CD8-positive, alpha-beta memory T cell (primary cell): ENCODE measurements at places on chromosomes 12 and 14. TPM values are rescaled to one million over a fixed set of nuclear protein-coding genes. Genes with fewer than 3 reads are reported as not detected.

DNA sequence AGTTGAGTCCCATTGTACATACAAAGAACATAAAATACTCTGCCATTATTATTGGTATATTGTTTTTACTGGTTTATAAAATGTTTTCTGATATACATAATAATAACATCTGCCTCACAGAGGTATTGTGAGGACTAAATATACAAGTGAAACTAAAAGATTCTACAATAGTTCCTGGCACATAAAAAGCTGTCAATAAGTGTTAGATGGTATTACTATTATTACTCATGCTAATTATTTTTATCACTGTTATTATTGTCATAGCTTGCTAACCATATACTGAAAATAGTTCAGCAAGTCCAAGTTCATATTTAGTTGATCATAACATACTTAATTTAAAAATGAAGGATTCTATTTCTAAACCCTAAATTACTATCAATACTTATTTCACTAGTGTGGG, 34.4 kb downstream of the BTG1 start:
- H3K27me3 ChIP-seq, result no peaks in the 10 kb centered on the region
- H3K4me3 ChIP-seq, result peak overlapping the region; percentile 22
- H3K36me3 ChIP-seq, result no peaks in the 10 kb centered on the region
- DNase-seq, result no peak
- no peak overlapping the region for H3K27ac ChIP-seq

- no peaks in the 10 kb centered on the region for H3K27me3 ChIP-seq
- H3K4me3 ChIP-seq, result no peak overlapping the region
- no peak overlapping the region for H3K27ac ChIP-seq
Observed at GRCh38 chr14:28297559-28297958, 469.0 kb upstream of the FOXG1 start.

GRCh38 chr14:54882521-54882920, 20.1 kb downstream of the GCH1 start:
- H3K27me3 ChIP-seq, result no peaks in the 10 kb centered on the region
- DNase-seq, result no peak
- H3K36me3 ChIP-seq, result no peaks in the 10 kb centered on the region
- no peak overlapping the region for H3K27ac ChIP-seq

DNA sequence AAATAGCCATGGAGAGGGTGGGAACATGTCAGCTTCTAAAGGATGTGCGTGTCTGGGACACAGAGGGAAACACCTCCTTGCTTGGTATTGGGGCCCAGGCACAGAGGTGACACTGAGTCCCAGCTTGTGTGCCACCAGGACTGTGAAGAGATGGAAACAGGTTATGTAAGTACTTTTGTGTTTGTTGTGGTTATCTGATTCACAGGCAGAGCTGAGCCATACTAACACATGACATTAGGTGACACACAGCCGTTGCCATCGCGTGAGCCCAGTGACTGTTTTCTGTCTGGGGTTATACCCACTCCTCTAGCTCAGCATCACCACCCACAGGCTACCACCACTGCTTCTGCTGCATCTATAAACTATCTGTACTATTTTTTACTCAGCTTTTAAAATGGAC, 12.1 kb upstream of the FLVCR2 start:
- H3K27me3 ChIP-seq, result no peaks in the 10 kb centered on the region
- H3K36me3 ChIP-seq, result no peaks in the 10 kb centered on the region
- H3K4me1 ChIP-seq, result peaks cover 13% of the 10 kb centered on the region
- H3K27ac ChIP-seq, result no peak overlapping the region
- peak; percentile 32 for DNase-seq

DNA sequence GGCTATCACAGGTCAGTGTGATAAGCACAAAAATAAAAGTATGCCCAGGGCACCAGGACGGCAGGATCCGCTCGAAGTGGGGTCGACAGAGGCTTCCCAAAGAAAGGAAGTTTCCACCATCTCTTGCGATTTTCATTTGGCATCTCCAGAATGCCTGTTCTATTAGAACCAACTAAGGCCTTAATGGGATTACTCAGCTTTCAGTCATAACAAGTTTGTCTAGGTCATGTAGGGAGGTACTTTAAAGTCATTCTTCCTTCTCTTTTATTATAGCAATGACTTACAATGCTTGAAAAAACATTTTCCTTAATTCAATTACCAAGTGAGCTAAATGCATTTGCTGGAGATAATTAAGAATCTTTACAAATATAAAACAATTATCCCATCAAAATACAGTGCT, 83.6 kb upstream of the DIO3 start:
- H3K4me1 ChIP-seq, result no peaks in the 10 kb centered on the region
- H3K36me3 ChIP-seq, result no peaks in the 10 kb centered on the region
- DNase-seq, result no peak
- H3K27ac ChIP-seq, result no peak overlapping the region
- no peaks in the 10 kb centered on the region for H3K27me3 ChIP-seq

GRCh38 chr12:64125913-64126312, 96.2 kb downstream of the KICS2 start:
- H3K27me3 ChIP-seq, result no peaks in the 10 kb centered on the region
- H3K27ac ChIP-seq, result no peak overlapping the region
- DNase-seq, result no peak
- H3K36me3 ChIP-seq, result no peaks in the 10 kb centered on the region

DNA sequence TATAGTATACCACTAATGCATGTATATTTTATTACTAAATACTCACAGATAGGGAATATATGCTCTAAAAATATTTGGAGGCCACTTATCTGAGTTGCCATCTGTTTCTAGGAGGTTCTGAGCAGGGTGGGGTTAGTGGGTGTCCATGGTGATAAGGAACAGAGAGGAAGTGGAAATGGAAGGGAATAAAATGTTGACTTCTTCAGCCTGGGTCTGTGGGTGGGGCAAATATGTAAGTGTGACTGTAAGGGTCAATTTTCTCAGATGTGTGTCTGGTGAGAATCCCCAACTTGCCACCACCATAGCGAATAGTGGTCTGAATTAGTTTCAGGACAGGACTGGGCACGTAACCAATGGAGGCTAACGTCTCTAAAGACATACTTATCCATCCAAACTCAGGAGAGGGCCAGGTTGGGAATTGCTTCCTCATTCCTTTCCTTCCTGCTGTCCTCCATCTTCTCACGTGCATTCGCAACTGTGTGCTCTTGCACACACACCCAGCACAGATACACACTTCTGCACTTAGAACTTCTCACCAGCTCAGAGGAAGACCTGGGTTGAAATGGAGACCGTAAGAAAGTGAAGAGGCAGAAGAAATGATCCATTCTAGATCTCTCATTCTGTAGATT, 54.2 kb upstream of the GZMB start:
- H3K4me3 ChIP-seq, result no peak overlapping the region
- no peak overlapping the region for H3K27ac ChIP-seq
- no peak for DNase-seq
- H3K36me3 ChIP-seq, result no peaks in the 10 kb centered on the region

DNA sequence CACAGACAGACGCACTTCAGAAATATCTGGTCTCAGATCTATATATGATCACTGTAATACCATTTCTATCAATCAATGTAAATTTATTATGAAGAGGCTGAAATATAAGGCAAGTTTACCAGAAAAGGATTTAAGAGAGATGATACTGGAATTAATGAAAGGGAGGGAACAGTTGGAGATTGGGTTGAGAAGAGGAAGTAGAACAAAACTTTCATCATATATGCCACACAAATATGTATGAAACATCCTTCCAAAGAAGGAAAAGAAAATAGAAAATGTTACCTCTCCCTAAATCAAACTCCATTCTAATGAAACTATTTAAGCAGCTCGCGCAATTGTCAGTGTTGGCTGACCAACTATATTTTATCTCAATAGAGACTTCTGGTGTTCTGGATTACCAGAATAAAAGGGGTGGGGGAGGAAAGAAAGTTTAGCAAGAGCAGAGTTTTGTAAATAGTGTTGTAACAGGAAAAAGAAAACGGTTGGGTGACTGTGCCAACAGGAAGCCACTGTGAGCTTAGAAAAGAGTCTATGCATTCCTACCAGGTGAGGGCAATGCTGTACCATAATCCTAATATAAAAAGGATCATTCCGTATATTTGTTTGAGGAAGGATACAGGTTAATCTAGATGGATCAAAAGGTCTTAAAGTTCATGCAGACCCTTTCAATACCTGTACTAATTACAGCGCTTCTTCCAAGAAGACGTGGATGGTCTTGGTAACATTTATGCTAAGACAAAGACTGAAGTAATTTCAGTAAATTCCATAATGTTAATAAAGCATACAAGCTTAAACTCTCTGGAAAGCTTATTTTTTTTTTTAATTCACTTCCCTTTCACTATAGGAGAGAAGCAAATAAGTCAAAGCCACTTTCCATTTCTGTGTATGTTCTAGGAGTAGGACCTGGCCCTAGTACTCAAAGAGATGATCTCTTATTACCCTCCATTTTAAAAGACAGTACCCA, 14.5 kb upstream of the LLPH start:
- no peak for DNase-seq
- no peaks in the 10 kb centered on the region for H3K27me3 ChIP-seq
- no peak overlapping the region for H3K27ac ChIP-seq
- H3K4me1 ChIP-seq, result peaks cover 4% of the 10 kb centered on the region

DNA sequence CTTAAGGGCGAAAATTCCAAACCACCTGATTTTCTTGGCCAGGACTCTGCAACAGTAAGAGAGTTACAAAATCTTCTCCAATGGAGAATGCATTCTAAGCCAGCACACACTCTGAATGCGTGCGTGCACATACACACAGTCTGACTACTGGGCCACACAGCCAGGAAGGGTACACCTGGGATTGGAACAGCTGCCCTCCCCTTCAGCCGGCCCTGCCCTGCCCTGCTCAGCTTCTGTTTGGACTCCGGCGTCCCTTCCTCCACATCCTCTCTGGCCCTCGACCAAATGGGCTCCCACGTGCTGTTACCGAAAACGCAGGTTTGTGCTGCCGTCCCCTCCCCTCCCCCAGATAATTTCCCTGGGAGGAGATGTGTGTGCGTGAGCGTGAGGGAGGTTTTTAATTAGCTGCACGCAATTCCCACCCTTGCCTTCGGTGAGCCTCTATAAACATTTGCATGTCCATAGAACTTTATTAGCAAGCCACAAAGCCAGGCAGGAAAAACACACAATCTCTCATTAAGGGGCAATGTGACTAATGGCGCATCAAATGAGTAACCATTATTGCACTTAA, 43.0 kb downstream of the CCNK start:
- H3K27me3 ChIP-seq, result no peaks in the 10 kb centered on the region
- no peak overlapping the region for H3K4me3 ChIP-seq
- H3K4me1 ChIP-seq, result peaks cover 16% of the 10 kb centered on the region
- H3K36me3 ChIP-seq, result no peaks in the 10 kb centered on the region
- DNase-seq, result no peak

GRCh38 chr12:109967383-109968031, 28.7 kb downstream of the GIT2 start:
- H3K36me3 ChIP-seq, result peaks cover 47% of the 10 kb centered on the region
- no peak for DNase-seq
- H3K4me1 ChIP-seq, result no peaks in the 10 kb centered on the region
- peak overlapping the region; percentile 46 for H3K27ac ChIP-seq
- H3K4me3 ChIP-seq, result no peak overlapping the region

GRCh38 chr14:101980700-101981099, 16.3 kb downstream of the DYNC1H1 start:
- peaks cover 36% of the 10 kb centered on the region for H3K36me3 ChIP-seq
- no peak overlapping the region for H3K27ac ChIP-seq
- H3K4me1 ChIP-seq, result no peaks in the 10 kb centered on the region
- no peak for DNase-seq

- no peak for DNase-seq
- no peaks in the 10 kb centered on the region for H3K4me1 ChIP-seq
- no peaks in the 10 kb centered on the region for H3K27me3 ChIP-seq
- H3K36me3 ChIP-seq, result no peaks in the 10 kb centered on the region
Observed at GRCh38 chr14:61077951-61078720, 97.1 kb downstream of the SLC38A6 start.

- no peaks in the 10 kb centered on the region for H3K4me1 ChIP-seq
- no peak for DNase-seq
- no peaks in the 10 kb centered on the region for H3K36me3 ChIP-seq
- no peaks in the 10 kb centered on the region for H3K27me3 ChIP-seq
- H3K27ac ChIP-seq, result no peak overlapping the region
Observed at GRCh38 chr12:82673698-82674097, 13.0 kb upstream of the TMTC2 start.

DNA sequence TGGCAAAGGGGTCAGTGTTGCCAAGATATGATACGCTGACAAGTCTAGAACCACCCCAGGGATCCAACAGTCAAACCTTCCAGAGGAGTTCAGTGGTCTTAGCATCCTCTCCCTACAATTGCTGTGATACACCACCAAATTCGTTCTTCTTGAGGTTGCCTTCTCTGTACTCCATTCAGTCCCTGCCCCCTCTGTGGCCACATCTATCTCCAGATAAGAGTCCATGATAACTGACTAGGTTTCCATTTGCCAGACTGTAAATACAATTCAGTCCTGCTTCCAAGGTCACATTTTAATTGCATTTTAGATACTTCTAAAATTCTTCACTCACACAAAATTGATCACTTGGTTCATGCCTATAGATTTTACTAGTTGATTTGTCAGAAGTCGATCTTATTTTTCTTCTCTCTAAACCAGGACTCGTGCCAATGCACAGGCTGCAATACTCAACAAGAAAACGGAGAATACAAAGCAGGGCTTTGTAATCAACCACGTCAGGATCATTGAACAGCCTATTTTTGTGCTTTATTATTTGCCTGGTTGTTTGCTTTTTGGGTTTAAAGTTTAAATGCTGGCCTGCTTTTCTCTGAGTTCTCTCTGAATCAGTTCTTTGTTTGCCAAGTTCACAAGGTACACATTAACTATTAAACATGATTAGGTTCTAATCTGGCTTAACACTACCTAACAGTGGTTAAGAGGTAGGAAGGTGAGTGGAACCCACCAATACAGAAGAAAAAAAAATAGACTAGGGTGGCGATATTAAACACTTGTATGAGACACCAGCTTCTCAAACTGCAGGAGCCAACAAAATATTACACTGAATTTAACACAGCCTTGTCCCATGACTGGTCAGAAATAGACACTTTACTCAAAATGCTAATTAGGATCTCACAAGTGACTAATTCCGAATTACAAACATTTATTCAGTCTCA, 5.3 kb upstream of the TSPAN8 start:
- no peak overlapping the region for H3K4me3 ChIP-seq
- H3K27me3 ChIP-seq, result no peaks in the 10 kb centered on the region
- no peaks in the 10 kb centered on the region for H3K36me3 ChIP-seq
- no peak overlapping the region for H3K27ac ChIP-seq
- H3K4me1 ChIP-seq, result no peaks in the 10 kb centered on the region

PPFIA2 gene
- total RNA-seq, result not detected

IFT81 gene
- 3.7 TPM for total RNA-seq

REC8 gene
- total RNA-seq, result 24.5 TPM

DEGS2 gene
- 0.42 TPM for total RNA-seq

NRL gene
- 1.5 TPM for total RNA-seq

STAC3 gene
- 1.4 TPM for total RNA-seq

PTMS gene
- total RNA-seq, result 75.3 TPM
